Hepatocyte (in vitro differentiated cells): ENCODE measurements at places on chromosomes 3 and 15. TPM values are rescaled to one million over a fixed set of nuclear protein-coding genes. Genes with fewer than 3 reads are reported as not detected.
A peak's percentile ranks its signal among the peaks of the same experiment; 100 is the strongest.

GP9 gene
- not detected in 2 replicates for total RNA-seq

GRCh38 chr3:197709135-197709534 is 27.6 kb downstream of the RUBCN start:
- no peak for DNase-seq
- H3K27ac ChIP-seq = no peak overlapping the region

GRCh38 chr3:157074981-157075380 is 85.0 kb downstream of the CCNL1 start:
- no peak overlapping the region for H3K27ac ChIP-seq
- no peak for DNase-seq
- no peak overlapping the region for H3K4me3 ChIP-seq
- no peaks in the 10 kb centered on the region for H3K27me3 ChIP-seq
- no peaks in the 10 kb centered on the region for H3K36me3 ChIP-seq

DNA sequence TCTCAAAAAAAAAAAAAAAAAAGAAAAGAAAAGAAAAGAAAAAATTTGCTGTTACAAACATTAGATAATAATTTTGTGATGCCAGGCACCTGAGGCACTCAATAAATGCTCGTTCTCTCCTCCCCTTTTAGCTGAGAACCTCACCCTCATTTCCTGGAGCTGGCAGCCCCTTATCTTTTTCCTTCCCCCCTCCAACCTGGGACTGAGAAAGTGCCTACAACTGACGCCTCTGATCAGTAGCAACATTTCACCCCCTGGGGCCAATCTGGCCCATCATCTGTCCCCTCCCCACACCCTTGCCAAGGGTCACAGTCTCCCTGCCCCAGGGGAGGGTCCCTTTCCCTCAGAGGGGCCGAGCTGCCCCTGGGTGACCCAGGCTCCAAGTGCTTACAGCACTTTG is 12.6 kb upstream of the RNU6-1 start:
- no peak for DNase-seq
- H3K27me3 ChIP-seq = no peaks in the 10 kb centered on the region
- no peak overlapping the region for H3K4me3 ChIP-seq
- H3K36me3 ChIP-seq = no peaks in the 10 kb centered on the region

DNA sequence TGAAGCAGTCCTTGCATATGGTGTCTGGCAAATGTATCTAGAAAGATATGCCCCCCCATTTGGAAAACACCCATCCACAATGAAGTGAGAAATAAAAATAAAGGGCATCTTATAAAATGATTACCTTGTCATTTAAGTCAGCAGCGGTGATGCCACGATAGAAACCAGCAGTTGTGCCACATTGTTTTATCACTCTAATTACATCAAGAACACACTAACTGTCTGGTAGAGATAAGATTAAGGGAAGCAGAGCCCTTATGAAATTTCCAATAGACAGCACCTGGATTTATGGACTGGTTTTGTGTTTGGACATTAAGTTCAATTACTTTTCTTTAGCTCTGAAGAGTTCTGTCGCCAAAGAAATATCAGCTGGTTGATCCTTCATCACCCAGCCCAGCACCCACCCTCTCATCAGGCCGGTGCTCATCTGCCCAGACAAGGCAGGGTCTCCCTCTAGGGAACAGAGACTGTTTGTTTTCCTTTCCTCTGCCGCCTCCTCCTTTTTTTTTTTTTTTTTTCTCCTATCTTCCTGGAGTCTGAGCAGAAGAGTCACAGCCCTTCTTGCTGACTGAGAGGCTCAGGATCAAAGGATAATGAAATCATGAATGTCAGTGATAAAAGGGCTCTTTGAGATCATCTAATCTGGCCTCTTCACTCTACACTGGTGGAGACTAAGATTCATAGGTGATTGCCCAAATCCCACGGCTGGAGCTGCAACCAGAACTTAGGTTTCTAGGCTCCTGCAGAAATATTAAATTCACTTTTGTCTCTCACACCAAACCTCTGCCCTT is 464.1 kb downstream of the NTRK3 start:
- H3K27ac ChIP-seq = no peak overlapping the region
- no peak overlapping the region for H3K4me3 ChIP-seq
- H3K36me3 ChIP-seq = no peaks in the 10 kb centered on the region
- DNase-seq = no peak
- peaks cover 7% of the 10 kb centered on the region for H3K4me1 ChIP-seq

DNA sequence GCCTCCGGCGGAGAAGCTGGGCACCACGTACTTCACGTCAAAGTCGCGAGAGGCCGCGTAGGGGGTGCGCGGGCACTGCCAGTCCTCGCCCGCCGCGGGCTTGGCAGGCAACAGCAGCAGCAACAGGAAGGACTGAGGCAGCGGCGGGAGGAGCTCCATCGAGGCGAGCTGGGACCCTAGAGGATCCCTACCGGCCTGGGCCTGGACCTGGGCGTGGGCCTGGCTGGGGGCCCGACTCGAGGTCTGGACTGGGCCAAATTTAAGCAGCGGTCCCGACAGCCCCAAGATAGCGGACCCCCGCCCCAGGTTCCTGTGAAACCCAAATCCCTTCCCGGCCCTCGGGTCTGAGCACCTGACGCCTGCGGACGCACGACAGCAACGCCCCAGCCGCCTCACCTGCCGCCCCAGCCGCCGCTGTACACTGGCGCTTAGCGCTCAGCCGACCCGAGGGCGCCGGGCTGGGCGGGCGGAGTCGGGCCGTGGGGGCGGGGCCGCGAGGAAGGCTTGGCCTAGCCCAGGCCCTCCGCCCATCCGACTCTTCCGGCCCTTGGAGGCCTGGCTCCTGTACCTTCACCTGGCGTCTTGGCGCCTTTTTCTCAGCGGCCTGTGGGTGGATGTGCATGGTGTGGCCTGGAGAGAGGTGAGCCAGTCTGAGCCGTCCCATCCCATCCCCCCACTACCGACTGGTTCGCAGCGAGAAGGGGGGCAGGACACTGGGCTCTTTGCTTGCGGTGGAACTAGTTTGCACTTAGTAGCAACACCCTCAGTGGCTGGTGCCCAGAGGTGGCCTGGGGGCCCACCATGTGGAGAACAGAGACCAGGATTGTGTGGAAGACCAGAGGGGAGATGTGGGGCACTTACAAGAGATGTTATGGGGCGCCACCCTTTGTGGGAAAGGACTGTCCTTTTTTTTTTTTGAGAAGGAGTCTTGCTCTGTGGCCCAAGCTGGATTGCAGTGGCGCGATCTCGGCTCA is at the start of gene MST1R:
TSS of gene MST1R (minus strand) at position 423 of the 974 bp plus-strand sequence. CDS start at position 159, 264 bp downstream.
- peak within 1 kb of the TSS; percentile 54 for H3K27ac ChIP-seq
- no peaks in the 10 kb centered on the region for H3K27me3 ChIP-seq
- peak; percentile 92 for DNase-seq

DNA sequence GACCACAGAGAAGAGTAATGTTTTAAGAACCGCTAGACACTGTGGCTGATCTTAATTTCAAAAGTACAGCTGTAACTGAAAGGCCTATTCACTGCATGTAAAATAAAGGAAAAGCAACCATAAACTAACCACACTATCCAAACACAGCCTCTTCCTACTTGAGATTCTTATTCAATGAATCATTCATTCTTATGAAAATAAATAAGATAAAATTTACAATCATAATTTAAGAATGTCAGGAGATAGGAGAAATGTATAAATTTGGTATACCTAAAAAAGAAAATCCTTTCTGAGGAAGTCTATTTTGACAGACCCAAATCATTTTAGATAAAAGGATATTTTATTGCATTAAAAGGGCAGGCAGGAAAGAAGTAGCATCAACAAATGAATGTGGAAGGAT is 533.5 kb upstream of the ZNF385D start:
- DNase-seq = no peak
- H3K27me3 ChIP-seq = no peaks in the 10 kb centered on the region
- H3K36me3 ChIP-seq = no peaks in the 10 kb centered on the region
- no peak overlapping the region for H3K27ac ChIP-seq
- no peak overlapping the region for H3K4me3 ChIP-seq

DNA sequence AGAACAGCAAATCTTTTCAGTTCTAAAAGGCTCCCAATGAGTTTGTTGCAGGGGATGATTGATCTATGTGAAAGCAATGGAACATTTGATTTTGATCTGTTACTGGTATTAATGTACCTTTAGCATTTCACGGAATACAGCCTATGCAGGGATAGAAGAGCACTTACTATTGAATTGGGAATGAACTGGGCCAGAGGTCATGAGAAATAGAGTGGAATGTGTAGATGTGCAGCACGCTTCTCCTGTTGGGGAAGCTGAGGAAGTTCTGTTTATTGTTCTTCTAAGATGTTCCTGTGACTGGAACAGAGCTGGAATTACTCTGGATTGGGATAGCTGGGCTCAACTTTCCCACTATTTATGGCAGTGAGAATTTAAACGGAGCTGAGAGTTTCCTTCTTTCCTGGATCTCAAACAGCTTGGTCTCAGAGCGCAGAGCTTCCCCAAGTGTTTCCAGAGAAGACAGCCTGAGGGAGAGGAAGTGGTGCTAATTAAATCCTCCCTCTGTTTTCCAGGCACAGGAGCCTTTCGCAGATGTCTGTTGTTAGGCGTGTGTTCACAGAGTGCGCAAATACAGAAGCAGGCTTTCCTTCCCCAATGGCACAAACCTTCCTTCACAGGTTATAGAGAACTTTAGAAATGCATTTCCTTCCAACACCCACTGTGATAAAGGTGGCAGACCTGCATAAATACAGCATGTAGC is 32.5 kb downstream of the TPRG1 start:
- H3K4me3 ChIP-seq = no peak overlapping the region
- DNase-seq = no peak
- no peaks in the 10 kb centered on the region for H3K27me3 ChIP-seq
- H3K36me3 ChIP-seq = no peaks in the 10 kb centered on the region
- no peaks in the 10 kb centered on the region for H3K4me1 ChIP-seq
- no peak overlapping the region for H3K27ac ChIP-seq

GRCh38 chr15:82301296-82302016 is 38.8 kb downstream of the SAXO2 start:
- DNase-seq = no peak
- no peaks in the 10 kb centered on the region for H3K4me1 ChIP-seq
- no peaks in the 10 kb centered on the region for H3K36me3 ChIP-seq
